Activated T-helper 1 cell treated with anti-CD3 and anti-CD28 coated beads, Interleukin-12 subunit alpha, Interleukin-12 subunit beta, Interleukin-2, Interleukin-4 antibody, amounts not matched to agents 30 ng/mL and 10 ng/mL and 1 ng/mL, durations not matched to agents 14 hours and 24 hours and 36 hours (primary cell): ENCODE measurements at places on chromosomes 13 and 19.

DNA sequence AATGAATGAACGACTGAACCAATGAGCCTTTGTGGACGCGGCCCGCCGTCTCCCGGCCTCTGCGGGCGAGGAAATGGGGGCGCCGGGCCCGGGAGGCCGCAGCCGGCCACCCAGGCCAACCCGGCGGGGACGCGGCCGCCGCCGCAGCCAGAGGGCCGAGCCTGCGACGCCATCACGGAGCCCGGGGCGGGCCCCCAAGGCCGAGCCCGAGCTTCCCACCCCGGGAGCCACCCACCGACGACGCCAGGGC, 216 bp downstream of the SUGP2 start:
- no peak for DNase-seq

DNA sequence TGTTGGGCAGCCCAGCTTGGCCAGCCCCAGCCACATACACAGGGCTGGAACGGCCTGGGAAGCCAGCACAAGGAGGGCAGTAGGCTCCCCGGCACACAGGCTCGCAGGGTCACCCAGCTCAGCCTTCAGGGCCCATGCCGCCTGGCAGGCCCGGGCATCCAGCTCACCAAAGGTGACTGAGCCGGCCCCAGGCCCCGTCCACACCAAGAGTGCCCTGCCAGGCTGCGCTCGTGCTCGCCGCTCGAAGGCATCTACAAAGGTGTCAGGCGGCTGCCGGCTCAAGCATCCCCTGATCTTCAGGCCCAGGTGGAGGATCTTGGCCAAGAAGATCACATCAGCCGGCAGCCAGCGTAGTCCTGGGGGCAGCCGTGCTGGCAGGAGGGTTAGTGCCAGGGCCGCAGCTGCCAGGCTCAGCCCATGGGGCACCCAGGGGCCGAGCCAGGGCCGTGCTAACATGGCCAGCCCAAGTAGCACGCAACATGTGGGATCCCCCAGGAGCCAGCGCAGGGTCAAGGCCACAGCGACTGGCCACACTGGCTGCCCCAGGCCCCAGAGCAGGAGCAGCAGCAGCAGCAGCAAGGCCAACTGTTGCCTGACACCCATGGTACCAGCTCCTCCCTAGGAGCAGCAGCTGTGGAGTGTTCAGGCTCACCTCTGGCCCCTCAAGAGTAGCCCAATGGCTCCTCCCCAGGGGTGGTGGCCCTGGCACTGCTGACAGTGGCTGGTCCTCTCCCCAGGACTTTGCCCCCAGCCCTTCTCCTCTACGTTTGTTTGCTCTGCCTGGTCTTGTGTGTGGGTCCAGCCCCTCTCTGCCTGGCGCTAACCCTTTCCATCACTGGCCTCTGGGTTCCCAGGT, at the start of gene SLC27A5:
TSS of gene SLC27A5 (minus strand) at position 640 of the 856 bp plus-strand sequence. CDS start at position 603, 37 bp downstream.
- no peak for DNase-seq

- peak; percentile 66 for DNase-seq
Observed at GRCh38 chr13:114124921-114125320, 7.5 kb downstream of the RASA3 start.

DNA sequence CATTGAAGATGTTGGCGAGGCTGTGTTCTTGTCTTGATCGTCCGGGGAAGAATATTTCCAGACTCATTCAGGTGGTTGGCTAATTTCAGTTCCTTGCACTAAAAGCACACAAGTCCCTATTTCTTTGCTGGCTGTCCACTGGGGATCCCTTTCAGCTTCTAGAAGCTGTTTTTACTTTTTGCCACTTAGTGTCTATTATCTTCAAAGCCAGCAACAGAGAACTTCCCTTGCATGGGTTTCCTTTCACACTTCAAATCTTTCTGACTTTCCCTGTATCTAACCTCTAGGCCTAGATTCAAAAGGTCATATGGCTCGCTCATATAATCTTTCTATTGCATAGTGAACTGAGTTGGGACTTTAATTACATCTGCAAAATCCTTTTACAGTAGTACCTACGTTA, 215.3 kb upstream of the PCDH9 start:
- DNase-seq, result no peak

DNA sequence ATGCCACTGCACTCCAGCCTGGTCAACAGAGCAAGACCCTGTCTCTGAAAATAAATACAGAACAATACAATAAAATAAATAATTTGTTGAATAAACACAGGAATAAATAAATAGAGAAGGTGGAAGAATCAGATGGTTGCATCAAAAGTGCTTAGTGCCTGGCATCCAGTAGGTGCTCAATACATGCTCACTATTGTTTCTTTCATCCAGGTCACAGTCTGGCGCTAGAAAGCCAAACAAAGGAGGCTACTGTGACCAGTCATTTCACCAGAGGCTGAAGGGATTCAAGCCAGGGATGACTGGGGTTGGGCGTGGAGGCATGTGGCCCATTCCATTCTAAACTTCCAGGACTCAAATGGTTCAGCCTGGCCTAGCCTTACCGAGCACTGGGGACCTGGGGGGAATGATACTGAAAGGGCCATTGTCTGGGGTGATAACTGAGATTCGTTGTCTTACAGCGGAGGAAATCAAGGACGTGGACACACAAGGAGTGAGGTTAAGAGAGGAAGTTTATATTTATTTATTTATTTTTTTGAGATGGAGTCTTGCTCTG, 3.6 kb upstream of the NDUFB7 start:
- no peak for DNase-seq

DNA sequence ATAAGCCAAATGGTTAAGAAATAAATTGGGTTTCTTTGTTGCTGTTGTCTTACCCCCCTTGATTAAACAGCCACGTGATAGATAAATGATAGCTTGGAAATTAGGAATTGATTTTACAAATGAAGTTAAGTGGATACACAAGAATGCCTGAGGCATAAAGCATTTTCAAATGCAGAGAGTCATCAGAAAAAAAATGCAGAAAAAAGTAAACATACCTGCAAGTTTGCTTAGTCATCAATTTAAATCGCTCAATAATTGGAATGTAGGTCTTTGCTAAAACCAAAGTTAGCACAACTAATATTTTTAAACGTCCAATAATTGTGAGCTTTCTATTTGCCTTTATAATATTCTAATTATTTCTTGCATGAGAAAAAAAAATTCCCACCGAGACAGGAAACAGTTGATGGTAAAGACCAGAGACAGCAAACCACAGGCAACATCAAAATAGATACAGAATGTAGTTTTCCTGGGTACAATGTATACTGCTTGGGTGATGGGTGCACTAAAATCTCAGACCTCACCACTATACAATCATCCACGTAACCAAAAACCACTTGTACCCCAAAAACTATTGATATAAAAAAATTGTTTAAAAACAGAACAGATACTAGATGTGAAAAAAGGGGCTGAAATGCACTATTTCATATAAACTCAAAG, 924.0 kb downstream of the PCDH9 start:
- no peak for DNase-seq

DNA sequence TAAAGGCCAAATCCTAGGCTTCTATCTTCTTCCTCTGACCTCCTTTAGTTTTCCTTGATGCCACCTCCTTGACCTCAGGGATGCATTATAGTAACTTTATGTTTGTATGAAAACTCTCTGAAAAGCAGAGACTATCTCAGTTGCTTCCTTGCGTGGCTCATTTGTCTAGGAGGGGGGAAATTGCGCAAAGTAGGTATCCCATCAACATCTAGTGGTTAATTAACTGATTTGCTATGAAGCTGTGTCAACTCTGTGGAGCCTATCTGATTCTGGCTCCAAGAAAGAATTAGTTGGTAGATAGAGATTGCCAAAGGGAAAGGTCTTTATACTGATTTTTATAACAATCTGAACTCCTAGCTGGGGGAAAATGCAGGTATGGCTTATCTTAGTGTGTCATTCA, 82.1 kb upstream of the FRY start:
- DNase-seq, result no peak

GRCh38 chr19:43380008-43380407, 26.5 kb downstream of the CD177 start:
- no peak for DNase-seq

DNA sequence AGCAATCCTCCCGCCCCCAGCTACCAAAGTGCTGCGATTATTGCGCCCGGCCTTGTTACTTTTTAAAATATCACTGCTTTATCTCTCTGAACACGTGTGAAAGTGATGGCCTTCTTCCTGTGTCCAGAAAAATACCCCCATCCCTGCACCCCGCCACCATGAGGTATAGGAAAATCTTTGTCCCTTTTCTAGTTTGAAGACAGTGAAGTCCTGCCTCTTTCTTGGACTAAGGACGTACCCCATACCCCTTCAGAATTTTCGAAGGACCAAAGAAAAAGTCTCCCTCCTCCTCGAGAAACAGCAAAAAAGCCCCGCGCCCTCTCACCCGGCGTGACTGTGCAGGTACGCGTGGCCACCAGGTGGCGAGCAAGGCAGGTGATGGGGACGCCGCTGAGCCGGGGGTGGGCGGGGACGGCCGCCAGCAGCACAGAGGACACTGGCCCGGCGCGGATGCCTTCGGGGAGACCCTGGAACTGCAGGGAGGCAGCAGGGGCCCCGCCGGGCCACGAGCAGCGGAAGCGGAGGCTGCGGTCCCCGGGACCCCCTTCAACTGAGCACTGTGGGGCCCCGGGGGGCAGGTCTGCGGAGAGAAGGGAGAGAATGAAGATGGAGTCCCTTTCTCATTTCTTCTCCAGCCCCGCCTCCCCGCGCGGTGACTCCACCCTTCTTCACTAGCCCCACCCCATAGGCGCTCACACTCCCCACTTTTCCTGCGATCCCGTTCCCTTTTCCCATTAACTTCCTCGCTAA, 3.2 kb downstream of the VSIG10L start:
- peak; percentile 80 for DNase-seq

DNA sequence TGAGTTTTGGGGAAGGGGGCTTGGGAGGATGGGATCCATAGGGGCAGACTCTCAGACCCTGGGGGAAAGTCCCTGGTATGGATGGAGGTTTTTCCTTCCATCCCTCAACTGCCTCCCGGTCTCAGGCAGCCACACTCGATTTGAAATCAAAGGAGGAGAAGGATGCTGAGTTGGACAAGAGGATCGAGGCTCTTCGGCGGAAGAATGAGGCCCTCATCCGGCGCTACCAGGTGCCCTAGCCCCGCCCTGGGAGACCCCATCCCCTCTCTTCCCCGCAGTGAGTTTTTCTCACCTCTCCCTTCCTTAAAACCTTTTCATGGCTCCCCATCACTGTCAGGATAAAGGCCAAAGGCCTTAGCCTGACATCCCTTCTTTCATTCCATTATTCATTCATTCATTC, 2.1 kb downstream of the CCDC9 start:
- no peak for DNase-seq

- no peak for DNase-seq
Observed at GRCh38 chr13:73857106-73857505, 277.1 kb downstream of the KLF12 start.

DNA sequence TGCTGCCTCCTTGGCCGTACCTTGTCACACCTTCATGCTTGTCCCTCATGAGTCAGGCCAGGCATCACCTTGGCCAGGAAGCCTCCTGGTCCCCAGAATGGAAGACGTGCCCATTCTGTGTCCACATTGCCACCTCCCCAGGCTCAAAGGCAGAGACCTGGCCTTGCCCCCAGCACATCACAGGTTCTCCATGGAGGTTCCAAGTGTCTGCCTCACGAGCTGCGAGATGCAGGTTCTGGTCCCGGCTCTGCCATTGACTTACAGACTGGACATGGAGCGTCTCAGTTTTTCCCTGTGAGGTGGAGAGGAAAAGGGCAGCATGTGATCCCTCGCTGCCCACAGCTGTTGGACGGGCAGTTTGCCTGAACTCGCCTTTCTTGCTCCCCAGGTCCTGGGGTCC, 9.1 kb upstream of the SLC7A10 start:
- no peak for DNase-seq

DNA sequence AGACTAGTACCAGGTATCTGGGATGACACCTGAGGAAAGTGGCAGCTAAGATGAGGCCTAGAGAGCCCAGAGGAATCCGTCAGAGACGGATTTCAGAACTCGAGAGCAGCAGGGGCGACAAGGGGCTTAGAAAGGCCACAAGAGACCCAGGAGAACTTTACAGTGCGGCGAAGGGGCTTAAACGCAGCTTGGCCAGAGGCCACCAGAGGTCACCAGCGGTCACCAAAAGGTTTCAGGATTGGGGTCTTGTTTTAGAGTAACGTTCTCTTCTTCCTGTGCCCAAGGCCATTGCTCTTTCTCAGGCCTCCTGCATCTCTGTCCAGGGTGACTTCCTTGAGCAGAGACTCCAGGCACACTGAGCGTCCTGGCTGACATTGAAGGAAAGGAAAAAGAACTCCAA, 2.2 kb downstream of the ZSCAN22 start:
- DNase-seq, result no peak

- DNase-seq, result no peak
Observed at GRCh38 chr13:25673711-25674110, 301.9 kb downstream of the ATP8A2 start.

- no peak for DNase-seq
Observed at GRCh38 chr13:82833923-82834322, 1048.4 kb downstream of the SLITRK1 start.

GRCh38 chr19:19652482-19653295, 9.2 kb upstream of the GMIP start:
- no peak for DNase-seq

DNA sequence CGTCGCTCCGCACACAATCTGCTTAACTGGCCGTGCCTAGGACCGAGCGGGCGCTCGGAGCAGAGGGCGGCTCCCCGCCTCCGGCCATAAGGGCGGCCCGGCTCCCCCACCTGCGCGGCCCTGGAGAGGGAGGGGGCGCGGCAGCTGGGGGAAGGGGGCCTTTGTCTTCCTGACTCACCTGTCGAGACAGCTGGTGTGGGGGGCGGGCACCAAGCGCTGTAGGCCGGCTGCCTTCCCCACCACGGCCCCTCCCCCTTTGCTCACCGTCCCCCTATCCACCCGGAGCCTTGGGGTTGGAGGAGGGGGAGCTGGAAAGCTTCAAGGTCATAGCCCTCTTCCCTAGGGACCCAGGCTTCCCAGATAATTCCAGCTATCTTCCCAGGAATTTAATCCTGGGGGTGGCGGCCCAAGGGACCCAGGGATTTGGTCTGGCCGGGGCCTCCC, 1.2 kb downstream of the VASP start:
- no peak for DNase-seq

GRCh38 chr13:48866249-48866648, 109.5 kb upstream of the FNDC3A start:
- DNase-seq, result no peak

DNA sequence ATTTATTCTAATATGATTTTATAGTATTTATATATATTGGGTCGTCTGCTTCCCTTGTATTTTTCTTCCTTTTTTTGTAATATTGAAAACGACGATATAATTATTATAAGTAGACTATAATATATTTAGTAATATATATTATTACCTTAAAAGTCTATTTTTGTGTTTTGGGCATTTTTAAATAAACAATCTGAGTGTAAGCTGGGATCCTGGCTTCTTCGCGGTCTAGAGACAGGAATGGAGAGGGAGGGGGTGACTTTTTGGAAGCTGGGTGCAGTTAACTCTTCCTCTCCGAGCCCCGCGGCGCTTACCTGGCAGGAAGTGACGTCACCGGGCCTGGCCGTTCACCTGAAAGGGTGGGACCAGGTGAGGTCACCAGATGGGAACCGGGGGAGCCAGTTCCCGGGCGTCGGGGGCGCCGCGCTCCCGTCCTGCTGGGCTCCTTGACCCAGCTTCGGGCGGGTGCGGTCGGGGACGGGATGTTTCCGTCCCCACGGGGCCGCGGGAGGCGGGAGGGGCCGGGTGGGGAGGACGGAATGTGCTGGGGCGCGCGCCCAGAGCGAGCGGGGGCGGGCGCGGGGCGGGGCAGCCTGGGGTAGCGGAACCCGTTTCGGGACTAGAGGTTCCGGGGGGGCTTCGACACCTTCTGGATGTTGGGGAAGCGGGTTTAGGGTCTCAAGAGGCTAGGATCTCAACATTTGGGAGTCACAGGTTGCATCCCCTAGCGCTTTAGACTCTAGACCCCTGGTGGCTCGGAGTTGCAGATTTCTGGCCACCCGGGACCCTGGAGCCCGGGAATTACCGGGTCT, 2.8 kb downstream of the ZFP36 start:
- DNase-seq, result peak; percentile 72
